GM23338 (cell line): ENCODE measurements at places on chromosomes 7 and 10. TPM values are rescaled to one million over a fixed set of nuclear protein-coding genes. Genes with fewer than 3 reads are reported as not detected.

GRCh38 chr10:119702583-119702982, 23.3 kb upstream of the INPP5F start:
- no peak for DNase-seq
- H3K27me3 ChIP-seq = no peaks in the 10 kb centered on the region
- no peak overlapping the region for H3K27ac ChIP-seq
- no peaks in the 10 kb centered on the region; the same call in 1 of the 2 replicates for H3K36me3 ChIP-seq

- no peaks in the 10 kb centered on the region for H3K4me1 ChIP-seq
- no peaks in the 10 kb centered on the region for H3K27me3 ChIP-seq
- no peak for DNase-seq
- H3K4me3 ChIP-seq = no peak overlapping the region
- H3K36me3 ChIP-seq = no peaks in the 10 kb centered on the region
These were observed 118.7 kb upstream of the GDF10 start for GRCh38 chr10:47181052-47181849.

DNA sequence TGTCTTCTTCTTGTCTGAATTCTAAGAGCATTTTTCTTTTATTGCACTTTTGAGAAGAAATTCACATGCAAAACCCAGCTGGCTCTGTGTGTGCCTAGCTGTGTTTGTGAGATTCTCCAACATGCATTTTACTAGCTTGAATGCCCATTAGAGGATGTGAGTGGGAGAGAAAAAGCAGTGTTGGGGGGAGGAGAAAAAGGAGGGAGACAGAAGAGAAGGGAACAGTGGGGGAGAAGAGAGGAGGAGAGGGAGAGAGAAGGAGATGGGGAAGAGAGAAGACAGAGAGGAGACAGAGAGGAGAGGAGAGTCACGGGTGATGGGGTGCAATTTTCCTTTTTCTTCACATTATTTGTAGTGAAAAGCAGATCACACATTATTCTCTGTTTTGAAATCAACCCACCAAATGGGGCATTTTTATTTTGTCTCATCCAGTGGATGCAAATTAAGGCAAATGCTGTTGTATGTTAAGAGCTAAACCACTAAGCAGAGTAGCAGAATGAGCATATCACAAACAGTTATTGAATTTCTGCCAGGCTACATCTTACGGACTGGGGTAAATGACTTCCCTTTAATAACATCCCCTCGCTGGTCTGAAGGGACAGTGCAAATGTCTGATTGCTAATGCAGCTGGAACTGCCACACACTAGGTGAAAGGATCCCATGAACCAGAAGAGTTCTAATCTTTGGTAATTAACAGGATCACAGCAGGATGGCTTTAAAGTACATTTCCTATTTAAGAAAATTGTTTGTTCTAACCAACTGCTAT, 849 bp downstream of the LRRN3 start:
- no peak overlapping the region for H3K4me3 ChIP-seq
- H3K27me3 ChIP-seq = no peaks in the 10 kb centered on the region
- no peak overlapping the region for H3K27ac ChIP-seq

Gene GPAM
- total RNA-seq = 16.6 and 18.1 TPM in 2 replicates

- no peak overlapping the region for H3K4me3 ChIP-seq
- H3K4me1 ChIP-seq = peaks cover 16% of the 10 kb centered on the region
- peak overlapping the region; percentile 94 for H3K27ac ChIP-seq
- H3K36me3 ChIP-seq = no peaks in the 10 kb centered on the region
- peak; percentile 93 for DNase-seq
- H3K27me3 ChIP-seq = no peaks in the 10 kb centered on the region
These were observed 27.5 kb downstream of the PVRIG start for GRCh38 chr7:100247152-100247757.

- H3K4me1 ChIP-seq = no peaks in the 10 kb centered on the region
- H3K27ac ChIP-seq = no peak overlapping the region
- no peaks in the 10 kb centered on the region for H3K36me3 ChIP-seq
These were observed 95.4 kb upstream of the PRR15 start for GRCh38 chr7:29468196-29468595.

Gene ANKRD7
- 1.6 TPM in 1 of 2 replicates, not detected in the other for total RNA-seq

- H3K36me3 ChIP-seq = no peaks in the 10 kb centered on the region
- H3K4me3 ChIP-seq = no peak overlapping the region
- H3K27me3 ChIP-seq = no peaks in the 10 kb centered on the region
- H3K4me1 ChIP-seq = no peaks in the 10 kb centered on the region
- peak; percentile 73 for DNase-seq
These were observed 507 bp downstream of the CCDC201 start for GRCh38 chr7:45872116-45873034.

DNA sequence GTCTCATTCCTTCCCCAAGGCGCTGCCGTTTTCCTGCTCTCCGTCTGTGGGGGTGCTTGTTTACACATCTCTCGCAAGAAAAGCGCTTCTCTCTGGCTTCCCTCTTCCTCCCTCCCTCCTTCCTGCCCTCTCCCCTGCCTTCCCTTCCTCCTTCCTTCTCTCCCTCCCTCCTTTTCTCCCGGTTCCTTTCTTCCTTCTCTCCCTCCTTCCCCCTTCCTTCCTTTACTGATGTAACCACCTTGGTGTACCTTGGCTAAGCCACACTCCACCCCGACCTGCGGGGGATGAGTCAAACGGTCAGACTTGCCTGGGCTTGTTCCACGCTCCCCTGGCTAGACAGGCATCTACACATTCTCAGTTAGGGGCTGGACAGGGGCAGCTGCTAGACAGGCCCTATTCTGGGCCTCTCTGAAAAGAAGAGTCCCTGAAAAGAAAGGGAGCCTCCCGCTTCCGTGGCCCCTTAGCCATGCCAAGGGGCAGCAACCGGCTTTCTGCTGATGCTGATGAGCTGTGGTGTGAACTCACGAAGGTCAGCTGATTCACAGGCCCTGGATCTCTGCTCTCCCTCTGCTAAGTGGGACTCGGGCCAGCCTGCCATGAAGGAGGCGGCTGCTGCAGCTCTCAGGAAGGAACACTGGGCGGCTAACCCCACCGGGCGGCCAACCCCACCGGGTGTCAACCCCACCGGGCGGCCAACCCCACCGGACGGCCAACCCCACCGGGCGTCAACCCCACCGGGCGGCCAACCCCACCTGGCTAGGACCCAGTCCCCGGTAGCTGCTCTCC, 216.8 kb downstream of the TCERG1L start:
- no peaks in the 10 kb centered on the region for H3K4me1 ChIP-seq
- H3K36me3 ChIP-seq = no peaks in the 10 kb centered on the region
- H3K4me3 ChIP-seq = no peak overlapping the region
- no peak overlapping the region for H3K27ac ChIP-seq

Gene CCDC172
- total RNA-seq = 3.8 and 4.6 TPM in 2 replicates

Gene PLAU
- 13.3 and 14.5 TPM in 2 replicates for total RNA-seq
